ENCODE measurements at places on chromosomes 12 and 14. TPM values are rescaled to one million over a fixed set of nuclear protein-coding genes. Genes with fewer than 3 reads are reported as not detected.
A peak's percentile ranks its signal among the peaks of the same experiment; 100 is the strongest.

GRCh38 chr12:2239381-2239871 lies 186.6 kb downstream of the CACNA1C start:
- DNase-seq, result peak; percentile 53

RECQL gene
- total RNA-seq, result 60.9 TPM

DNA sequence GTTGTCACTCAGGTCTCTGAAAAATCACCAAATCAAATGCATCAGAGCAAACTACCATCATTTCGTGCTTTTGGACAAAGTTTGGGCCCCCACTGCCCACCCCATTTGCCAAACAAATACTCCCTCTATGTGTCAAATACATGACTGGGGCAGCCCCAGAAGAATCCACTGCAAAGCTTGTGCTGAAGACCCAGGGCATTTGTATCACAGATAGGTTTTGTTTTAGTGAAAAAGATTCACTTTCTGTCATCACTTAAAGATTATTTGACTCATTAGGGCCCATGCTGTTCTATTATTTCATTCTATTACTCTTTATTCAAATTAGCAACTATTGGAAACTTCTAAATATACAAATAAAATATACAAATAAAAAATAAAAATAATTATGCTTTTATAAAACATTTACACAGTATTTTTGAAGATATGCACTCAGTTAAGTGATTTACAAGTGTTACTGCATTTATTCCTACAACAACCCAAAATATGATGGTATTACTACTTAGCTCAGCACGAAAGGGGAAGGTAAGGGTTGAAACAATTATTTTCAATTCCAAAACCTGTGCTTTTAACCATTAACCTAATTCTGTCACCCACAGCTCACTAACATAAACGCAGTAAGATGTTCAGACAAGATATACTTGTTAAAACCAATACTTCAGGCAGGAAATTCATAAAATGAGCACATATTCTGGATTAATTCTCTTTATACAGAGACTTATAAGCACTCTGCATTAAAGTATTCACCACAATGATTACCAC lies 36.5 kb downstream of the LRIG3 start:
- DNase-seq, result no peak

LALBA gene
- not detected for total RNA-seq

- peak; percentile 37 for DNase-seq
Measured at GRCh38 chr14:38208618-38209562, 1.2 kb downstream of the SSTR1 start.

GRCh38 chr12:1593174-1594005 lies 991 bp downstream of the FBXL14 start:
- DNase-seq, result no peak

- DNase-seq, result no peak
Measured at GRCh38 chr12:62472472-62472871, 5.8 kb downstream of the MON2 start.

- DNase-seq, result no peak
Measured at GRCh38 chr12:33752854-33753253, 269.4 kb upstream of the ALG10 start.

GRCh38 chr12:2397356-2398045 lies 344.7 kb downstream of the CACNA1C start:
- no peak for DNase-seq
